ENCODE measurements at places on chromosomes 2 and 18. TPM values are rescaled to one million over a fixed set of nuclear protein-coding genes. Genes with fewer than 3 reads are reported as not detected.

CENPO gene
- total RNA-seq, result 9.1 TPM

DNA sequence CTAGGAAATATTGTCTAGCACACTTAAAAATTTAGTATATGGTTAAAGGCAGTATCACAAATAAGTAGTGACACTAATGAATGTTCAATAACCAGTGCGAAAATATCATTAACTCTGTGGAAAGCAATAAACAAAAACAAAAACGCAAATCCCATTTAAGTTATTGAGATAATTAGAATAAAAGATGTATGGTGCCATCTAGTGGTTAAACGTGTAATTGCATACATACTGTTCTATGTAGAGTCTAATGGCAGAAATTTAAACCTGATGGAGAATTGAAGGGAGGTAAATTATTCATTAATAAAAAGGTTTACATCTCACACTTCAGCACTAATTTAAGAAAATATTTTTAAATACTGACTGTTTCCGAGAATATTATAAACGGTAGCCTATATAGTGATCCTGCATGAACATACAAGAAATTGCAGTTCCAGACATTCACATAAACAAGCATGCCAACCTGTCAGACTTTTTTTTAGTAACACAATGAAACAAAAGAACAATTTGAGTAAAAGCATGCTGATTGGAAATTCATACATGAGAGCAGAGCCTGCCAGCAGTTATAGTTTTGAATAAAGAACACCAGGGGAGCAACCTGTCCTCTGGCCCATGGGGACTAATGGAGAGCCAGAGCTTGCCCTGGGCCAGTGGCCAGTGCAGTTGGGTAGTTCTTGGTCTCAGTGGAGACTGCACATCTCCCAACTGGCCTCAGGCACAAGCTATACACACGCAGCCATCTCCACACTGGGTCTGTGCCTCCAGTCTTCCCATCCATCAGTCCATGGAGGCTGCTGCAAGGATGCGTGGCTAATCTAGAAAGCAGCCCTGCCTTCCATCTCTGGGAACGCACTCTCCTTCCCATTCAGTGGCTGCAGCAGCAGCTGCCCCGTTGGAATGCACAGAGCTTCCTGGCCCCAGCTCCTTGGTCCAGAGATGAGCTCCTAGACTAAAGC, 28.0 kb downstream of the GCG start:
- H3K4me3 ChIP-seq, result no peak overlapping the region
- no peaks in the 10 kb centered on the region for H3K4me1 ChIP-seq
- no peak overlapping the region for H3K27ac ChIP-seq
- H3K27me3 ChIP-seq, result no peaks in the 10 kb centered on the region
- H3K36me3 ChIP-seq, result no peaks in the 10 kb centered on the region

PIAS2 gene
- 14.4 TPM for total RNA-seq

DNA sequence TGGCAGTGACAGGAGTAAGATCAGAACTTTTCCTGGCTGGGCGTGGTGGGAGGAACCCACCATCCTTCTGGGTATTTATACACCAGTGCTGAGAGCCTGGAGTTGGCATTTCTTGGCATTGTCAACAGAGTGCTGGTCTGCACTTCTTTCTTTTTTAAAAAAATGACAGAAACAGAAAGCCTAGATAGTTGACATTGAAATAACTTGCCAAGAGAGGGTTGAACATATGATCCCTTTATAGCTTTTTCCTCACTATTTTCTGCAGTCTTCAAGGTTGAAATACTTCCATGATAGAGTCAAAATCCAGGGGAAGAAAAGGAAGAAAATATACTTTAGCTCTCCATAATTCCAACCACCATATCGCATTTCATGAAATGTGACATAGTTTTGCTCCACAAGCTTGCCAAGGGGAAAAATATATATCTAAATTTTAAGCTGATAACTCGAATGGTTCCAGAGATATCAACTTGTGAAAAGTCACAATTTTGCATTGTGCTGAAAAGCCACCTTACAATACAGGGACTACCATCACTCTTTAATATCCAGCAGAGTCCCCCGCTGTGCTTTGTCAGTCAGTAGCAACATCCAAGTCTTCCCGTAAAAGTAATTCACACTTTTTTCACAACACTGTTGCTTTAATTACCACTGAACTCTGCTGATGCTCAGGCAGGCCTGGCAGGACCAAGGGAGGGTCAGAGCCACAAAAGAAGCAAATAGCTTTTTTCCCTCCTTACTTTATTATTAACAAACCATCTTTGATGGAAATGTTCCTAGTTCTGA, 764.9 kb upstream of the FANCL start:
- H3K36me3 ChIP-seq, result no peaks in the 10 kb centered on the region
- H3K4me3 ChIP-seq, result no peak overlapping the region
- H3K27ac ChIP-seq, result no peak overlapping the region
- H3K27me3 ChIP-seq, result no peaks in the 10 kb centered on the region
- DNase-seq, result no peak

MYO1B gene
- total RNA-seq, result 151 TPM

ARHGAP25 gene
- total RNA-seq, result 5.8 TPM

- peaks cover 3% of the 10 kb centered on the region for H3K4me1 ChIP-seq
- peaks cover 11% of the 10 kb centered on the region for H3K36me3 ChIP-seq
- no peaks in the 10 kb centered on the region for H3K27me3 ChIP-seq
- no peak for DNase-seq
These were observed 62.8 kb downstream of the EMILIN2 start for GRCh38 chr18:2909431-2910140.

DNA sequence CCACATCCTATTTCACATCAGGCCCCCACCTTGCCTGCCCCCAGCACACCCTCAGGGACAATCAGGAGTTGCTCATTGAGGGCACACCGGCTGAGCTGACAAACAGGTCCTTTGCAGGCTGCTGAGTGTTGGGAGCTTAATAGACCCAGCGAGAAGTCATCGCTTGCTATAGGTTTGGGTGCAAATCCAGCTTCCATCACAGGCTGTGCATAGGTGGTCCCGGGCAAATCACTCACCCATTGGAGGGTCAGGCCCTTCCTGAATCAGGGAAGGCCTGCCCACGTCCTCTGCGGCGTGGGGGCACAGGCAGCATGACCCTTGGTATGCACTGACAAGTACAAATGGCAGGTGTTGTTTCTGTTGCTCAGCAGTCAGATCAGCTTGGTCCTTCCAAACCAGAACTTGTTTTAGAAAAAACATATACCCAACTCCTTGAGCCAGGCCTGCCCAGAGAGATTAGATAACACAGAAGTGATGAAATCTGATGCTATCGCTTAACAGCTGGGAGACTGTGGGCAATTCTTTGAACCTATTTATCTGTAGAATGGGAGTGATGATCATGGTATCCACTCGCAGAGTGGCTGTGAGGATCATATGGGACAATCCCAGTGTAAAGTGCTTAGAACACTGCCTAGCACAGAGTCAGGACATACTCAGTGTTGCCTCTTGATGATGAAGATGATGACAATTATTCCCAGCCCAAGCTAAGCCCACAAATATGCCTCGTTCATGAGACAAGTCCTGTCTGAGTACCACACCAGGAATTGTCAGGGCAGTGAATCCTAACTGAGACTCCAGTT, 34.9 kb downstream of the SMAD7 start:
- DNase-seq, result no peak
- no peak overlapping the region for H3K4me3 ChIP-seq
- no peaks in the 10 kb centered on the region for H3K27me3 ChIP-seq
- H3K4me1 ChIP-seq, result no peaks in the 10 kb centered on the region
- no peak overlapping the region for H3K27ac ChIP-seq
- H3K36me3 ChIP-seq, result peaks cover 5% of the 10 kb centered on the region

- no peaks in the 10 kb centered on the region for H3K27me3 ChIP-seq
- H3K27ac ChIP-seq, result no peak overlapping the region
- H3K4me1 ChIP-seq, result no peaks in the 10 kb centered on the region
- H3K4me3 ChIP-seq, result no peak overlapping the region
These were observed 104.7 kb upstream of the DSEL start for GRCh38 chr18:67621049-67621713.

NT5C1B gene
- not detected for total RNA-seq

CTAGE1 gene
- total RNA-seq, result under 0.01 TPM

GRCh38 chr18:28725876-28726275, 548.9 kb upstream of the CDH2 start:
- no peaks in the 10 kb centered on the region for H3K4me1 ChIP-seq
- H3K36me3 ChIP-seq, result no peaks in the 10 kb centered on the region
- no peak for DNase-seq
- no peak overlapping the region for H3K4me3 ChIP-seq
- H3K27me3 ChIP-seq, result no peaks in the 10 kb centered on the region

All from fibroblast of lung (primary cell).